Hematopoietic multipotent progenitor cell treated with erythropoietin and hydrocortisone succinate and interleukin-3 and kit ligand, for 15 days (in vitro differentiated cells): ENCODE measurements at places on chromosomes 13 and 19.

GRCh38 chr19:6576869-6577475, 14.0 kb downstream of the CD70 start:
- DNase-seq = peak; percentile 45

- DNase-seq = no peak
Measured at GRCh38 chr13:57918086-57918485, 286.5 kb downstream of the PCDH17 start.

DNA sequence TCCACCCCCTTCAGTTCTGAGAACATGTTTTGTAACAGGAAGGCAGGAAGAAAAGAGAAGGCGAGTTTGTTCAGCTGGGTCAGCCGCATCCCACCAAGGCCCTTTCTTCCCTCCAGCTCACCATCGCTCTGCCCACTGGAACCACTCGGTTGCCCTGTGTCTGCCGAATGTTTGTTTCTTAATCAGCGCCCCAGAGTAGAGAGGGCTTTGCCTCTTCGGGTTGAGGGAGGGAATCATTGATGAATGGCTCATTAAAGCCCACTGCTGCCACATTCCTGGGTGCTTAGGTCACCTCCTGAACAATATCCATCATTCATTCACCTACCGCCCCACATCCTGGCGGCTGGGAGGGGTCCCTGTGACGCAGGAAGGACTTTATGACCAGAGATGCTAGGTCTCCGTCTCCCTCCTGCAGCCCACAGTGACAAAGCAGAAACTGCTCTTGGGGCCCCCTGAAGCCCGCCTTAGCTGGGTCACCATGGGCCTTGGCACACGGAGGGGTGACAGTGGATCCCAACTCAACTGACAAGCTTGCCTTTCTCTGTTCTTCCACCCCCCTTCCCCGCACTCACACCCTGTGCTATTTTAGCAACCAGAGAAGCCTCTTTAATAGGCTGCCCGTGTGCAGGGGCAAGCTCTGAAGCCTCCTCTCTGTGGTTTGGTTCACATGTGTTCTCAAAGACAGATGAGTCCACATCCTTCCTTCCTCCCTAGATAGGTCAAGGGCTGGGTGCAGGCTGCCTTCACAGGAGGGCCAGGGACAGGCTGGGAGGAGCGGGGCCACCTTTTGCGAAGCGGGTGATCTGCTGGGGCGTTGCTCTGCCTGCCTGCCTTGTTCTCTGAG, 46.2 kb downstream of the ACTN4 start:
- no peak for DNase-seq

GRCh38 chr19:42467183-42467760, 24.5 kb upstream of the CXCL17 start:
- DNase-seq = no peak

GRCh38 chr13:110638814-110639806, 23.8 kb downstream of the NAXD start:
- DNase-seq = no peak

DNA sequence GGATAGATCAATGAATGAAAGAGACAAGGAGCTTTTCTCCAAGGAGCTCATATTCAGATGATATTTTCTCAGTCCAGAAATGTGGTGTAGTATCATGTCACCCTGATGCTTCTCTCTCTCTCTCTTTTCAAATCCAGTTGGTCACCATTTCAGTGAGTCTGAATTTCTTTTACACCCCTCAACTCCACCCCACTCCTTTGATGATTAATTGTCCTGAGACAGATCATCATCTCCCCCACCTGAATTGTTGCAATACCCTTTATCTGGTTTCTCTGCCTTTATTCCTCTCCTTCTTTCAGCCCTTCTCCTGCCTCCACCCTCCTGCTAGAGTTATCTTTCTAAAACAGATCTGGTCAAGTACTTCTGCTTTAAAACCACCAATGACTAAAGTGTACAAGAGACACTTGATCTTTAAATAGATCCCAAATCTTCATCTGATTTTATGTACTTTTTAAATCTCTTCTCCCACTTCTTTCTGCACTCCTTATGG, 299.8 kb downstream of the KLF5 start:
- DNase-seq = no peak

- DNase-seq = no peak
Measured at GRCh38 chr13:91632086-91632485, 233.7 kb downstream of the GPC5 start.

DNA sequence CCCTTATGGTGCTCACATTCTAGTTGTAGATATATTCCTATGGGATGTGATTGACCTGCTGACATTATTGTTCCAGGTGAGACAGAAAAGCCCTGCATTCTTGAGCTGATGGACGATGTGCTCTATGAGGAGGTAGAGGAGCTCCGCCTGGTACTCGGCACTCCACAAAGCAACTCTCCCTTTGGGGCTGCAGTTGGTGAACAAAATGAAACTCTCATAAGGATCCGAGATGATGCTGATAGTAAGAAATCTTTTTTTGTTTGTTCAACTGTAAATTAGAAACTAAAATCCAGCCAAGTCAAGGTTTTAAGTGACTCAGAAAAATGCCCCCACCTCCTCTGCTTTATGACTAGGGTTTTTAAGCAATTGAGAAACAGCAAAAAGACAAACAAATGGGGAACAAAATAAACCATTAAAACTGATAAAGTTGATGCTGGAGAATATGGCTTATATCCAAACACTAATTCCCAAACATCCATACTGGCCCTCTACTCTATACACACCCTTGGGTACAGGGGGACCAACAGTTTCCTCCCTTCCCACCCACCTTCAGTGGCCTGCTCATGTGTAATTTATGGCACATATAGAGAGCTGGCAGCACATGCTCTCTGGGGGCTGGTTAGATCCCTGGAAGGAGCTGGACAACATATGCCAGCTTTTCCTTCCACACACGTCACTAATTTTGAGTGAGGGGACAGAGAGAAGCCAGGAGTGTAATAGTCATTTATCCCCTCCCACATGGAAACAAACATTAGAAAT, 139.6 kb downstream of the STOML3 start:
- DNase-seq = no peak

- no peak for DNase-seq
Measured at GRCh38 chr19:6458695-6459261, 814 bp downstream of the SLC25A23 start.

- DNase-seq = no peak
Measured at GRCh38 chr13:110953833-110954532, 39.1 kb upstream of the ANKRD10 start.

DNA sequence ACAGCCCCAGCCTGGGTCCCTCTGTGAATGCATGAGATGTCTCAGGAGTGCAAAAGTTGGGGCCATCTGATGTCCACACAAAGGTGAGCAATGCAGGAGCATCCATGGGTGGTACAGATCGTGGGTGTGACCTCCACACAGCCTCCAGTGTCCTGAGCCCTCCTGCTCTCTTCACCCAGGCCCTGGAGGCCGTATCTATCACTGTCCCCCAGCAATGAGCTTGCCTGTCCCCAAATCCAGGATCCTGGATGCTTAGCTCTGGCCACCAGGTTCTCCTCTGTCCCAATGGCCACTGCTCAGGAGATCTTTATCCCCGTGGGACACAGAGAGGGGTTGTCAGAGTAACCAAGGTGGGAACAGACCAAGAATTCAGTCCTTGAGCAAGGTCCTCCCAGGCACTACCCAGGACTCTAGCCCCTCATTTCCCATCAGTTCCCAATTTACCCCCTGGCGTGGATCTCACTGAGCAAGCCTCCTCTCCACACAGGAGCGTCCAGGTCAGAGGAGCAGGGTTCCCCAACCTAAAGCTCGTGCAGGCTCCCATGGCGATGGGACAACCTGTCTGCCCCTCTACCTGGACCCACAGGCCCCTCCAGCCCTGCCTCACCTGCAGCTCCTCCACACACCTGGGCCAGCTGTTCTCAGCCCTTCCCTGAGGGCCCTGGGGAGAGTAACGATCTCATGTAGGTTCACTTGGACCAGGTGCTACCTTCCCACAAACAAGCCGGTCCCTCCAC, 11.3 kb downstream of the CEACAM21 start:
- DNase-seq = no peak

DNA sequence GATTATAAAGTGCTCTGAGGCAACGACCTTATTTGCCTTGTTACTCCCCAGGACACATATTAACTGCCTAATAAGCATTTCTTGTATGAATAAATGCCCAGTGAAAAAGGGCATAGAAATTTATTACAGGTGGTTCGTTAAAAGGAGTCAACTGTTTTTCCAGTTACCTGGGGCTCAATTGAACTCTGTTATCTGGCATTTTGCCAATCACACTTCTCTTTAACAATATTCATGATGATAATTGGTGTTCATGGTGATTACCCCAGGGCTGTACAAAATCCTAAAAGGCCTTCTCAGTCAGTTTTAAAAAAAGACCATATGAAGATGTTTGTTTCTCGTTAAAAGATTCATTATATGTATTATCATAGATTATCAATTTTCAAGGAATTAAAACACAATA, 57.1 kb downstream of the KL start:
- no peak for DNase-seq

- peak; percentile 63 for DNase-seq
Measured at GRCh38 chr13:112722433-112723263, 32.8 kb downstream of the ATP11A start.

DNA sequence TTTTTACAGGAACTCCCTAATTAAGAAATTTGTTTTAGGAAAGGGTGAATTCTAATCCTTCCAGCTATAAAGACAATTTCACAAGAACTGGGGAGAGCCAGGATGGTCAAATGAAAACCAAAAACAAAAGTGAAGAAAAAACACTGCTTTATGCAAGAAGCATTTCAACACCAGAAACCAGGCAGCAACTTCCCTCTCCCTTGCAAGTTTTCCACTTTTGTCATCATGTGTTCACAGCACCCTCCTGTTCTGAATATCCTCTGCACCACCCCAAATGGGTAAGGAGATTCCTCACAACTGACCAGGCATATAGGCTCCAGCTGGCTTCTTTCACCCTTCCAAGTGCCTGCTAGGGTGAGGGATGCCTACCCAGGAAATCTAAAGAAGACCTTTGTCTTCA, 328.1 kb downstream of the TBC1D4 start:
- DNase-seq = no peak

GRCh38 chr19:33667881-33668280, 46.1 kb downstream of the CHST8 start:
- no peak for DNase-seq

DNA sequence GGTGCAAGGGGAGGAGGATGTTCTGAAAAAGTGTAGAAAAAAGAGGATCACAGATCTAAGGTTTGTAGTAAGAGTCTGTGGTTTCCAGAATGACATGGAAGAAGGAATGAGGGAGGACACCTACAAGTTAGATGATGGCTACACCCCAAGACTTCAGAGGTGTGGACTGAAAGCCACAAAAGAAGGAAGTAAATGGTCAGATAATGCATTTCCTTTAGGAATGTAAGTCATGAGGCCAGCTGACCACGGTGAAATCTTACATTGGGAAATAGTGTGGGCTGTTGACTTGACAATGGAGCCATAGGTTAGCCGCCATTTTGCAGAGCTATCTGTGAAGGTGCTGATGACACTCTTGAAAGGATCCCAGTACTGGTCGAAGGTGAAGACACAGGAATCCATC, 25.3 kb upstream of the FBXO27 start:
- no peak for DNase-seq

DNA sequence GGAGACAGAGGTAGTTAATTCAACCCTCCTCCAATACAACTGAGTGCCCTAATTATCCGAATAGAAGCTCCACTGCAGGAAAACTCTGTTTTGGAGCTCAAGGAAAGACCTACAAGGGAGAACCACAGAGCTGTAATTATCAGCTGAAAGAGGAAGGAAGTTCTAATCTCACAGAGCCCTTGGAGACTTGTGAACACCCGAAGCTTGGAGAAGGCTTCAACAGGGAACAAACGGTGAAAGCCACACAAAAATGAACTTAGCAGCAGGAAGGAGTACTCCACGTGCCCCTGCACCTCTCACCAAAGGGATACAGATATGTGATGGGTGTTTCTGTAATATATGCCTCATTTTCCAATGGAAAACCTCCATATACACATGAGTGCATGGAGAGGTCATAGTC, 61.1 kb downstream of the IRS2 start:
- no peak for DNase-seq

DNA sequence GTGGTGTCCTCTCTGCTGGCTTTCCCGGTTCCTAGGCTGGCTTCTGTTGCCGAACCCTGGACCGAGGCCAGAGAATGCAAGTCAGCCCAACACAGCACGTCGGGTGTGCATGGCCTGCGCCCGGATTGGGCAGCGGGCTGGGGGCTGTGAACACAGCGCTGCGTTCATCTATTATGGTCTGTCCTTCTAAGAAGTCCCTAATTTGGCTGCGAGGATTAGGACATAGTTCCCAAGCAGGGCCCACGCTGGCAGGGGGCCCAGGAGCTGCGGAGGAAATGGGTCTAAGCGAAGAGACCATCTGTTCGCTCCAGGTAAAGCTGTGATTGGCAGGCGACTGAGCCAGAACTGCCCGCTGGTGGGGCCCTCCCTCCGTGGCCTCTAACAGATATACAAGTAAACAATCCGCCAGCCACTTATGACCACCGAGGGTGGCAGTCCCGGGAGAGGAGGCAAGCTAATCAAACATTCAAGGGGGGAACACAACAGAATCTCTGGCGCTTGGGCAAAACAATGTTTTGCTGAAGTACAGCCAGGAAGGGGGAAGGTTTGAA, 6.0 kb downstream of the SYCE2 start:
- peak; percentile 33 for DNase-seq

GRCh38 chr19:29285878-29286277, 72.9 kb upstream of the UQCRFS1 start:
- DNase-seq = no peak
